Immature natural killer cell (primary cell): ENCODE measurements at places on chromosomes 2 and 18.

GRCh38 chr2:46831869-46832265 lies 83.7 kb downstream of the MCFD2 start:
- no peak for DNase-seq

DNA sequence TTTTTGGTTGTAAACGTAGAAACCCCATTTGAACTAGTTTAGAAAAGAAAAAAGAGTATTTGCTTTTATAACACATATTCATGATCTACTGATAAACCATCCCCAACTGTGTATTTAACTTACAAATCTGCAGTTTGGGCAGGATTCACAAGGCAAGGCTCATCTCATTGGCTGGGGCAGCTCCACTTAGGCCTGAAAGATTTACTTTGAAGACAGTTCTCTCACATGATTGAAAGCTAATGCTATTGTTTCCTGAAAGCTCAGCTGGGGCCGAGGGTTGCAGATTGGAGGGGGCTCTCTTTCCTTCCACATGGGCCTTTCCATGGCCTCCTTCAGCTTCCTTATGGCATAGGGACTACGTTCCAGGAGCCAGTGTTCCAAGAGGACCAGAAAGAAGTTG lies 47.4 kb downstream of the ARHGAP15 start:
- peak; percentile 21 for DNase-seq

- peak; percentile 4 for DNase-seq
Measured at GRCh38 chr2:159616286-159616701, at the start of gene BAZ2B. Gene BAZ2B, minus strand, starts transcription at chr2:159616548. Its CDS starts 137,829 bp downstream, at chr2:159478719.

DNA sequence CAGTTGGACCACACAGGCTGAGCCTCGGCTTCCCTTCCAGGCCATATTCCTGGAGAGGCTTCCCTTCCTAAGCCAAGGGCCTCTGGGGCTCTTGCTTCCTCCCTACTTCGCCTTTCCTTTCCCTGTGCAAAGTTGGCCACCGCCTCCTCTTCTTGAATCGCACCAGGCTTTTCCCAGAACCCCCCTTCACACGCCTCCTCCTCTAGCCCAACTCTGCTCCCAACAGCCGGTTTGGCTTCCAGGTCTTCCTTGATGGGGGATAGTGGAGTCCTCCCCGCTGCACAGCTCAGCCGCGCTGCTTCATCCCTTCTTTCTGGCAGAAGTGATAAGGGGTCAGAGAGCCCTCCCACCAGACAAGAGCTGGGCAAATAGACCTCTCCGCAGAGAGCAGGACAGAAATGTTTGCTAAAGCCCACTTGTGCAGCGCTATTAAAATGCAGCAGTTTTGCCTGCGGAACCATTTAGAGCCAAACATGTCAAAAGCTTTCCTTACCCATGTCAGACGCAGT lies 56.4 kb downstream of the SNORC start:
- no peak for DNase-seq

- DNase-seq: no peak
Measured at GRCh38 chr2:68435615-68436014, 31.5 kb downstream of the FBXO48 start.

DNA sequence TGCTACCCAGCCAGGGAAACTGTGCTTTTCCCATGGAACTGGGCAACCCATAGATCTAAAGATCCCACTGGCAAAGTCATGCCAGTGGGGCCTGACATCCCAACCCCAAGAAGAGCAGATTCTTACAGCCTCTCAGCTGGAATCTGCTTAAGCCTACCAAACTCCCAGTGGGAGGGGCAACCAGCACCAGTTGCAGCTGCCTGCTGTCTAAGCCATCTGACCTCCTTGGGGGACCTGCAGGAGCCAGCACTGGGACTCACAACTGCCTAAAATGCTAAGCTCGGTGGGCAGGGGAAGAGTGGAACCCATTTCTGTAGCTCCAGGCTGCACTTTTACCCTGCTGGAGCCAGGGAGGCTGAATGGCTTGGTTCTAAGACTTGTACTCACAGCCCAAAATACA lies 770.7 kb upstream of the SLC8A1 start:
- DNase-seq: no peak

DNA sequence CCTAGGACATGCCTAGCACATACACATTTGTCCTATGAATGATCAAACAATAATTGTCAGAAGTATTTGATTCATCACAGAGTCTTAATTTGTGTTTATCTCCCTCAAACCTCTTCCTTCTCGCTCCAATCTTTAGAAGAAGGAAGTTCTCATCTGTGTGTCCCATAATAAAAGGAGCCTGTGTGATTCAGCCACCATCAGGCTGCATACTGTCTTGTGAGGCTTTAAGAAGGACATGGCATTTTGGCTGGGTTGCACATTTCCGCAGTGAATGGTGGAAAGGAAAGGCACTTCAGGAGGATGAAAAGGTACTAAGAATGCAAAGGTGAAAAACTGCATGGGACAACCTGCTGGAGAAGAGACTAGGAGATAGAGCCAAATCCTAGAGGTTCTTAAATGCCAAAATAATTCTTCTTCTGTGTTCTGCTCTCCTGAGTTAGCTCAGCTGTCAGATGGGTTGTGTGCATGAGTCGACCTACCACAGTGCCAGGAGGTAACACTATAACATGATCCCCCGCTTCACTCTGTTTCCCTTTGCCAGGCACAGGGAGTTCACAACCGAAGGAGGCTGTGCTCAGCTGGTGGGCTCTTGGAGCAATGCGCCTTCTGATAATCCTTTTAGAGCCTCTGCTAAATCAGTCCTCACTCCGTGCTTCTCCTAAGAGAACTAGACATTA lies 120.1 kb downstream of the IRS1 start:
- no peak for DNase-seq

- no peak for DNase-seq
Measured at GRCh38 chr18:32086881-32087280, 4.8 kb upstream of the RNF138 start.

- no peak for DNase-seq
Measured at GRCh38 chr2:166831930-166832329, 56.4 kb upstream of the XIRP2 start.

- no peak for DNase-seq
Measured at GRCh38 chr2:215622837-215623236, 187.0 kb upstream of the FN1 start.

DNA sequence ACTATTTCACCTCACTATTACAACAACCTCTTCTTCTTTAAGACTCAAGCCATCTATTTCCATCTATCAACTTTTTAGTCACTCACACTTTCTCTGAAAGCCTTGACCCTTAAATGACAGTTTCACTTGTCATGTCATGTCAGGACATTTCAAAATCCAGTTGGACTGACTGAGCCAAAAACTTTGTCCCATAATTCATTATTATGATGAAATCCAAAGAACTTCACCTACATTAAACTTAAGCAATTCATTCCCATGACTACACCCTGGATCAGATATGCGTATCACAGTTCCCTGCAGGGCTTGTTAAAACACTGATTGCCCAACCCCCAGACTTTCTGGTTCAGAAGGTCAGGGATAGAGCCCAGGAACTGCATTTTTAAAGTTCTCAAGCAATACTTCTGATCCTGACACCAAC lies 26.5 kb downstream of the LDAH start:
- DNase-seq: no peak

DNA sequence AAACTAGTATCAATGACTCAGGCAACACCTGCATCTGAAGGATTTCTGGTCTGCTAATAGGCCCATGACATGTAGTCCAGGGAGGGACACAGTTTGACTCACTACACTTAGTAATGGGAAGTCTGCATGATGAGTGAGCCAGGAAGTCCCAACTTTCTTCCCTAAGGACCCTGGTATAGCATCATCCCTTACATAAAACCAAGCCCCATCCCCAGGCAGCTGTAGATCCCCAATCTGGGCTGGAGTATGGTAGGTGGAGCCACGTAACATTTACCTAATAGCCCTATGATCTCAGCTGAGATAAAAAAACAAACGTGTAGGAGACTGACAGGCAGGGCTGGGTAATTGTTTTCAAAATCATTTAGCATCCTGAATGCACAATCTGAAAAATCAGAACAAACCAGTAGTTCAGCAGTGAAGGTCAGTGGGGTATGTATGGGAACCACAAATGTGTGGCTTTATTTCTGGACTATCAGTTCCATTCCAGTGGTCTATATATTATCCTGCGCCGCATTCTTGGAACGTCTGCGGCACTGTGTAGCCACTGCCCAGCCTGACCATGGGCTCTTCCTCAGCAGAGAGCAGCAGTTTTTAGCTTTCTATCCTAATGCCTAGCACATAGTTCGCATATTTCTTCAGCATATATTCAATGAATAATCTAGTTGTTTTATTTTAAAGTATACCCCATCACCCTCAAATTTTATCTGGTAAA lies 33.5 kb downstream of the EPB41L3 start:
- DNase-seq: no peak
